ENCODE measurements at places on chromosomes 1 and 21. TPM values are rescaled to one million over a fixed set of nuclear protein-coding genes. Genes with fewer than 3 reads are reported as not detected.
A peak's percentile ranks its signal among the peaks of the same experiment; 100 is the strongest.

Gene WDR64
- 0.41 TPM for total RNA-seq

Gene CCDC181
- 5.5 TPM for total RNA-seq

Gene F13B
- not detected for total RNA-seq

Gene IGSF9
- total RNA-seq: 14.0 TPM

Gene DPT
- total RNA-seq: 13.3 TPM

GRCh38 chr21:41750532-41751151, 16.2 kb downstream of the RIPK4 start:
- no peak overlapping the region for H3K27ac ChIP-seq
- H3K4me1 ChIP-seq: no peaks in the 10 kb centered on the region
- no peak overlapping the region for H3K4me3 ChIP-seq
- H3K36me3 ChIP-seq: no peaks in the 10 kb centered on the region
- H3K27me3 ChIP-seq: no peaks in the 10 kb centered on the region

- no peaks in the 10 kb centered on the region for H3K27me3 ChIP-seq
- no peak for DNase-seq
- H3K4me3 ChIP-seq: no peak overlapping the region
- H3K27ac ChIP-seq: no peak overlapping the region
These were observed 15.1 kb upstream of the PADI3 start for GRCh38 chr1:17233675-17234320.

- no peak overlapping the region for H3K4me3 ChIP-seq
- H3K27me3 ChIP-seq: no peaks in the 10 kb centered on the region
- H3K27ac ChIP-seq: no peak overlapping the region
- H3K4me1 ChIP-seq: no peaks in the 10 kb centered on the region
- H3K36me3 ChIP-seq: no peaks in the 10 kb centered on the region
These were observed 92.4 kb downstream of the KCNJ15 start for GRCh38 chr21:38349111-38349746.

DNA sequence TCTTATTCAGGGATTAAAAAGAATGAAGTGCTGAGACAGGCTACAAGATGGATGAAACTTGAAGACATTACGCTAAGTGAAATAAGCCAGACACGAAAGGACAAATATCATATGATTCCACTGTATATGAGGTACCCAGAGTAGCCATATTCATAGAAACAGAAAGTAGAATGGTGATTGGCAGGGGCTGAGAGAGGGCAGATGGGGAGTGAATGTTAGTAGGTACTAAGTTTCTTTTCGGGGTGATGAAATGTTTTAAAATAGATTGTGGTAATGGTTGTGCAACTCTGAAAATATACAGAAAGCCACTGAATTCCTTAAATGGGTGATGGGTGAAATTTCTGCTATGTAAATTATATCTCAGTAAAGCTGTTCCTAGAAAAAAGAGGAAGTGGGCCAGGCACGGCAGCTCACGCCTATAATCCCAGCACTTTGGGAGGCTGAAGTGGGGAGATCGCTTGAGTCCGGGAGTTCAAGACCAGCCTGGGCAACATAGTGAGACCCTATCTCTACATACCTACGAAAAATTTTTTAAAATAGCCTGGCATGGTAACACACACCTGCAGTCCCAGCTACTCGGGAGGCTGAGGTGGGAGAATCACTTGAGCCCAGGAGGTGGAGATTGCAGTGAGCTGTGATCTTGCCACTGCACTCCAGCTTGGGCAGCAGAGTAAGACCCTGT, 15.9 kb downstream of the SLC27A3 start:
- H3K36me3 ChIP-seq: no peaks in the 10 kb centered on the region
- peak overlapping the region; percentile 98 for H3K27ac ChIP-seq
- H3K4me1 ChIP-seq: no peaks in the 10 kb centered on the region
- H3K27me3 ChIP-seq: no peaks in the 10 kb centered on the region
- no peak for DNase-seq

DNA sequence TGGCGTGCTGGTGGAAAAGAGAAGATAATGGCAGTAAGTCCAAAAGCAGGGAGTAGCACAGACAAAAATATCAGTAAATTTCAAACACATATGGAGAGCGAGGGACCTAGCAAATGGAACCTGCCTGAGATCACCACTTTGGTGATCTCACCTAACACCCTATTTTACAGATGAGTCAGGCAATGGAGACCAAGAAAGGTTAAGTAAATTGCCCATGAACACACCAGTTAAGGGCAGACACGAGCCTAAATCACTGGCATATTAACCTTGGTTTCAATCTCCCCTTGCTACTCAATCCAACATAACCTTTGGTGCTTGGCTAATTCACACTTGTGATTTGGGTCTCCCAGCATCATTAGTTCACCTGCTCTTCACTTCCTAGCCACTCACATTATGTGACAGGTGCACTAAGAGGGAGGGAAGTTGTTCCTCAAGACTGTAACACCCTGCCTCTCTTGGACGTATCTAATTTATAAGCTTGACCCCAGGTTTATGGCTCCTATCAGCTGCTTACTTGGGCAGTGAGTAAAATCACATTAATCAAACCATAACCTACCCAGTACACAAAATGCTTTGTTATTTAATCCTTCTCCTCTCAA, 11.5 kb downstream of the ZNF697 start:
- H3K36me3 ChIP-seq: no peaks in the 10 kb centered on the region
- H3K27me3 ChIP-seq: no peaks in the 10 kb centered on the region
- H3K4me3 ChIP-seq: no peak overlapping the region
- DNase-seq: no peak

DNA sequence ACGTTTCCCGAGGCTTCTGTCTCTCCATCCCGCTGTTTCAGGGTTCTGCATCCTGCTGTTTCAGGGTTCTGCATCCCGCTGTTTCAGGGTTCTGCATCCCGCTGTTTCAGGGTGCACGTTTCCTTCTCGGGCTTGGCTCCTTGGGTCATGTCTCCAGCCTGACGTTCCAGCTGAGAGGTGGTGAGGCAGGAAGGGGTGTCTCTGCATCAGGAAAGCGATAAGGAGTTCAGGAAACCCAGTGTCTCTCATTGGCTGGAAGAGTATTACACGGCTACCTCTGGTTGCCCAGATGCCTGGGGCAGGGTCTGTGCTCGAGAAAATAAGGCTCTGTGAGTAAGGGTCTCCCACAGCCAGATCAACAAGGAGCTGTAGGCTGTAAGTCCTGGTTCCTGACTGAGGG, 21.1 kb downstream of the ADARB1 start:
- DNase-seq: no peak
- H3K4me3 ChIP-seq: no peak overlapping the region
- no peaks in the 10 kb centered on the region for H3K36me3 ChIP-seq
- no peaks in the 10 kb centered on the region for H3K4me1 ChIP-seq
- no peaks in the 10 kb centered on the region for H3K27me3 ChIP-seq
- no peak overlapping the region for H3K27ac ChIP-seq

DNA sequence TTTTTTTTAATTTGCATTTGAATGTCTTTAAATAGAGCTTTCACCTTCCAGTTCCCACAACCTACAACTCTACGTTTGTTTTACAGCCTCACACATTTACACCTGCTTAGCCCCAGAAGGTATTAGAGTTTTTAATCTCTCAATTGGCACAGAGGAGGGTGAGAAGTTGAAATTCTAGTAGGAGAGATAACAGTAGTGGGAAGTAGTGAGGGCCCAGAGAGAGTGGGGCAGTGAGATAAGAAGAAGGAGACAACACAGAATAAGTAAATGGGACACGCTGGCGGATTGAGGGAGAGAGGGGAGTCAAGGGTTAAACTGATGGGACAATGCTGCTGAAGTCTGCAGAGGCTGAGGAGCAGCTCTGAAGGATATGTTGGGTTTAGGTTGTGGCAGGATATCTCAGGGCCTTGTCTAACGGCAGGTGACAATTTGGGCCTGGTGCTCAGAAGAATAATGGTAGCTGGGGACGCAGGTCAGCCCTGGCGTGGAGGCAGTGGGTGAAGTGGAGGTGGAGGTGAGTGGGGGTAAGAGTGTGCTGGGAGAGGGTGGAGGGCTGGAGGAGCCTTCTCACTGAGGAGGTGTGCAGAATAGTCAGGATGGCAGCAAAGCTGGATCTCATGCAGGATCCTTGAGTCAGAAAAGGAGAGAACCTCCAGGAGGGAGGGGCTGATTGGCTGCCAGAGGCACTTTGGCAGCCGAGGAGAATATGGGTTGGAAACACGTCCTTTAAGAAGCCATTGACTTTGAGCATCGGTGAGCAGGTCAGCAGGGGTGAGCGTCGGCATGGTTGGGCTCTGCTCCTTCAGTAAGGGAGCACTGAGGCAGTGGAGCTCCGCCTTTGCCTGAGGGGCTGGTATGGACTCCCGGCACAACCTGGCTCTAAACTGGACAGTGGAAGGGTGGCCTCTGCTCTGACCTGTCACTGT, 72.9 kb downstream of the SYT6 start:
- DNase-seq: no peak
- no peaks in the 10 kb centered on the region for H3K27me3 ChIP-seq
- no peak overlapping the region for H3K4me3 ChIP-seq
- no peaks in the 10 kb centered on the region for H3K36me3 ChIP-seq
- peak overlapping the region; percentile 39 for H3K27ac ChIP-seq

DNA sequence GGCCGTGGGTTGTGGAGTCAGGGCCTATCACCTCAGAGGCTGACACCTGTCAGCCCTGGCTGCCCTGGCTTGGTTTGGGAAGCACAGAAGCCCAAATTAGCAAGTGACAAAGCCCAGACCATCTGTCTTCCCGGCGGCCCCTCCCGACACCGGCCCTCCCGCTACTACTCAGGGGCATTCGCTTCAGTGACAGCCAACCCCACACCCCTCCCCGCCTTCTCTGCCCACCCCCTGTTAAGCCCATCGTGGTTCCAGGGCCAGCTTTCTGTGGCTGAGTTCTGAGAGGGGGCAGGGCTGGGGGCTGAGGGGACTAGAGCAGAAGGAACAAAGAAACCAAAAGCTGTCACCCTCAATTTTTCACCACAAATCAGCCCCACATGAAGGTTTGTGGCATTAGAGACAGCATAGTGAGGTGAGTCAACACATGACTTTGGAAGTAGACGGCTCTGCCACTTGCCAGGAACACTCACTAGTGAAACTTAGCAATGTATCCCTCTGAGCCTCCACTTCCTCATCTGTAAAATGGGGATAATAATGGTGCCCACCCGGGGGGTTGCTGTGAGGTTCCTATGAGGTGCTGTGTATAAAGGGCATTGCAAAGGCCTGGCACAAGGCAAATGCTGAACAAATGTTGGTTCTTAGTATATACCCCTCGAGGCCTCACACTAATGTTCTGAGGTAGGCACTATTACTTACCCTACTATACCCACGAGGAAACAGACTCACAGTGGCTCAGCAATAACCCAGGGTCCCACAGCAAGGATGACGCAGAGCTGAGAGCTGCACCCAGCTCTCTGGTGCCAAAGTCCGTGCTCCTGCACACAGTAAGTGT, 5.2 kb upstream of the TNNI1 start:
- no peaks in the 10 kb centered on the region for H3K4me1 ChIP-seq
- DNase-seq: no peak
- no peaks in the 10 kb centered on the region for H3K27me3 ChIP-seq
- no peaks in the 10 kb centered on the region for H3K36me3 ChIP-seq
- no peak overlapping the region for H3K4me3 ChIP-seq

DNA sequence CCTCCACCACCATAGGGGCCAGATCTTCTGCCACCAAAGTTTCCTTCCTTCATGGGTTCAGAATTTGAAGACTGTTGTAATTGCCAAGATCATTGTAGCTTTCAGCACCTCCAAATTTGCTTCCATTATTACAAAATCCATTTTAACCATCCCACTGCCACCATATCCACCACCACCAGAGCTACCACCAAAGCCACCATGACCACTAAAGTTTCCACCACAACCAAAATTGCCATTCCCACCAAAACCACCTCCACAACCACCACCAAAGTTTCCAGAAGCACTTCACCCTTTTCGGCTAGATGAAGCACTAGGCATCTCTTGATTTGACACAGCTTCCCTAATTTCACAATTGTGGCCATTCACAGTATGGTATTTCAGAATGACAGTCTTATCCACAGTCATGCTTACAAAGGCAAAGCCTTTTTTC, 45.2 kb downstream of the SLC30A7 start:
- no peak overlapping the region for H3K4me3 ChIP-seq
- H3K36me3 ChIP-seq: no peaks in the 10 kb centered on the region
- H3K4me1 ChIP-seq: no peaks in the 10 kb centered on the region
- no peaks in the 10 kb centered on the region for H3K27me3 ChIP-seq

- no peak overlapping the region for H3K27ac ChIP-seq
- no peaks in the 10 kb centered on the region for H3K27me3 ChIP-seq
- no peaks in the 10 kb centered on the region for H3K36me3 ChIP-seq
- DNase-seq: no peak
- no peak overlapping the region for H3K4me3 ChIP-seq
These were observed 18.4 kb downstream of the LORICRIN start for GRCh38 chr1:153277852-153278251.

DNA sequence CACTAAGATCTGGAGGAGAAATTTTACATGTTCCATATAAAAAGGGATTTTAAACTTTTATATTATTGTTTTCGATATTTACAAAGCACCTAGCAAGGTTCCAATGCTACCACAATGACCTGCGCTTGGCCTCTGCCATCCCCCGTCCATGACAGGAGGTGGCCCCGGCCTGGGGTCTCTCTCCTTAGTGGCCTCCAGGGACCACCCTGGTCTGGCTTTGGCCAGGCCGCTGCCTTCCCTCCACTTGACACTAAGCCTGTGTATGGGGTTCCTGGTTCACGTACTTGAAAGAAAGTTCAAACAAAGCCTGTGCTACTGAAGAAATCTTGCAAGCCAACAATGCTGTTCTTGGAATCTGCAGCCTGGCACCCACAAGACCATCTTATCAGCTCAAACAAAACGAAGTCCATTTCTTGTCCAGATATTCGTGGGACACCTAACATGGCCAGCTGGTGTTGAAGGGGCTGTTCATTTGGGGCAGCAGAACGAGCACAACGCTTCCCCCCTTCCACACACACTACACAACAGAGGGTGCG, 12.8 kb downstream of the PRDM15 start:
- H3K36me3 ChIP-seq: no peaks in the 10 kb centered on the region
- no peaks in the 10 kb centered on the region for H3K4me1 ChIP-seq
- no peak overlapping the region for H3K27ac ChIP-seq
- H3K4me3 ChIP-seq: no peak overlapping the region
- no peak for DNase-seq

- H3K27ac ChIP-seq: no peak overlapping the region
- peaks cover 8% of the 10 kb centered on the region for H3K4me1 ChIP-seq
- H3K27me3 ChIP-seq: no peaks in the 10 kb centered on the region
- DNase-seq: no peak
- no peak overlapping the region for H3K4me3 ChIP-seq
These were observed 16.3 kb upstream of the H3-3A start for GRCh38 chr1:226046240-226046639.

- no peak for DNase-seq
- no peaks in the 10 kb centered on the region for H3K36me3 ChIP-seq
- no peak overlapping the region for H3K4me3 ChIP-seq
- no peaks in the 10 kb centered on the region for H3K27me3 ChIP-seq
- no peak overlapping the region for H3K27ac ChIP-seq
- H3K4me1 ChIP-seq: no peaks in the 10 kb centered on the region
These were observed 53.3 kb downstream of the SIK1 start for GRCh38 chr21:43373362-43374227.

GRCh38 chr1:32276032-32276782, 15.7 kb upstream of the HDAC1 start:
- no peak for DNase-seq
- H3K27ac ChIP-seq: no peak overlapping the region
- no peaks in the 10 kb centered on the region for H3K4me1 ChIP-seq
- no peaks in the 10 kb centered on the region for H3K36me3 ChIP-seq
- no peak overlapping the region for H3K4me3 ChIP-seq
